DND-41 (cell line): ENCODE measurements at places on chromosomes 5 and 9.

GRCh38 chr9:134055981-134056461 is 11.8 kb downstream of the BRD3 start:
- H3K27ac ChIP-seq = no peak overlapping the region
- H3K36me3 ChIP-seq = peaks cover 36% of the 10 kb centered on the region

DNA sequence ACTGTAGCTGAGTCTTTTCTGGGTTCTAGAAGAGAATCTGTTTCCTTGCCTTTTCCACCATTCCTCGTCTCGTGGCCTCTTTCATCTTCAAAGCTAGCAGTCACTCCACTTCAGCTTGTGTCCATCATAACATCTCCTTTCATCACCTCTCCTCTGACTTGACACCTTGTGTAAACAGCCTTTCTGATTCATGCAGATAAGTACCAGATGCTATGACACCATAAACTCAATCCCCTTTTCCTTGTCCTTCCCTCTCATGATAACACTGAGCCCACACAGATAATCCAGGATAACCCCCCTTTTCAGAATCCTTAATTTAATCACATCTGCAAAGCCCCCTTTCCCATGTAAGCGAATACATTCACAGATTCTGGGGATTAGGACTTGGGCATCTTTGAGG is 95.5 kb downstream of the SNX24 start:
- H3K27ac ChIP-seq = no peak overlapping the region
- no peaks in the 10 kb centered on the region for H3K4me1 ChIP-seq
- no peak for DNase-seq
- H3K36me3 ChIP-seq = no peaks in the 10 kb centered on the region

GRCh38 chr5:14572836-14573235 is 8.8 kb upstream of the OTULINL start:
- H3K27ac ChIP-seq = no peak overlapping the region
- no peak overlapping the region for H3K4me3 ChIP-seq
- no peak for DNase-seq
- no peaks in the 10 kb centered on the region for H3K4me1 ChIP-seq
- H3K36me3 ChIP-seq = no peaks in the 10 kb centered on the region

DNA sequence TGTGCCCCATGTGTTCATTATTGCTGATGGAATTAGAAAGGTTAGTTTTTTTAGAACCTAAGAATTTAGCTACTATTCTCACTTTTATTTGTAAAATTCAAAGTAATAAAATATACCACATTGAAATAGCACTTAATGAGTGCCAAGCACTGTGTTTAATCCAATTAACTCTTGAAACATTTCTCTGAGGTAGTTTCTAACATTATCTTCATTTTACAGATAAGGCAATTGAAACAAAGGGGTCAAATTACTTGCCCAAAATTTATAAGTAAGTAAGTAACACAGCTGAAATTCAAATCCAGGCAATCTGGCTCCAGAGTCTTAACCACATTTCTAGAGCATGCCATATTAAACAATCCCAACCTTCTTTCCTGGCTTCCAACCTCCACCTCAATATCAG is 84.2 kb downstream of the MLLT3 start:
- no peaks in the 10 kb centered on the region for H3K4me1 ChIP-seq
- H3K27ac ChIP-seq = no peak overlapping the region
- no peak overlapping the region for H3K4me3 ChIP-seq
- no peaks in the 10 kb centered on the region for H3K27me3 ChIP-seq
- no peak for DNase-seq

- H3K27me3 ChIP-seq = no peaks in the 10 kb centered on the region
- DNase-seq = no peak
- H3K4me3 ChIP-seq = no peak overlapping the region
- no peaks in the 10 kb centered on the region for H3K4me1 ChIP-seq
- no peak overlapping the region for H3K27ac ChIP-seq
These were observed 98.5 kb downstream of the MTREX start for GRCh38 chr5:55406292-55406691.

DNA sequence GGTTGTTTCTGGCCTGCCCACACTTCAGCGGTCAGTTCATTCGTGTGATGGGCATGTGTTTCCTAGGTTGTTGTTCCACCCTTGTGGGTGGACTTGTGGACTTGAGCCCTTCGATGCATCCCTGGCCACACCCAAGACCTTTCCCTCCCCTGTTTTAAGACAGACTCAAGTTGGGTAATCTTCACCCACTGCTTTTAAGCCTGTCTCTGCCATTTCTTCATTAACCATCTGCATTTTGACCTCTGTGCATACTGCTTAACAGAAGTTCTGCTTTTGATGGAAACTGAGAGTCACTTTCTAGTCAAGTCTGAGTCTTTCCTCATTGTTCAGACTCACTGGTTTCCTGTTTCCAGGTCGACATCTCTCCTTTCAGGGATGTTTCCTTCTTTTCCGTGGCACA is 233.7 kb downstream of the ARHGEF28 start:
- peaks cover 7% of the 10 kb centered on the region for H3K27me3 ChIP-seq
- H3K4me1 ChIP-seq = no peaks in the 10 kb centered on the region
- H3K4me3 ChIP-seq = no peak overlapping the region
- DNase-seq = no peak

GRCh38 chr9:14209399-14210345 is 104.3 kb downstream of the NFIB start:
- no peak overlapping the region for H3K27ac ChIP-seq
- no peak overlapping the region for H3K4me3 ChIP-seq
- DNase-seq = no peak

GRCh38 chr9:107739601-107740082 is 250.1 kb upstream of the KLF4 start:
- no peak for DNase-seq
- H3K27ac ChIP-seq = no peak overlapping the region
- no peaks in the 10 kb centered on the region for H3K27me3 ChIP-seq
- no peak overlapping the region for H3K4me3 ChIP-seq

DNA sequence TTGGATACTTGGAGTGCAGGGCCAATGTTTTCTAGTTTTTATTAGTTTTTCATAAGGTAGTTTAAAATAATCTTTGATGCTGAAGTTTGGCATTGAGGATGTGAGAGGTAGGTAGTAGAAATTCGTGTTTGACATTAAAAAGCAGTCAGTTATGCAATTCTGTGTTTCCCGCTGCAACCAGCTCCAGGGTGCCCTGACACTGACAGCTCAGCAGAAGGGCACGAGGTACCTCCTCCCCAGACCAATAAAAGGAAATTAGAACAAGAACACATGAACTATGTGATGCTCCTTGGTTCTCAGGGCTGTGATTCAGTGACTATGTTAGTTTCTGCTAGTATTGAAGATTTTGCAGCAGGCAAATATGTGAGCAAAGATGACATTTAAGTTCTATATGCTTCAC is 40.2 kb downstream of the NSUN2 start:
- peaks cover 7% of the 10 kb centered on the region for H3K36me3 ChIP-seq
- no peaks in the 10 kb centered on the region for H3K4me1 ChIP-seq

- H3K36me3 ChIP-seq = no peaks in the 10 kb centered on the region
- no peaks in the 10 kb centered on the region for H3K27me3 ChIP-seq
- peaks cover 46% of the 10 kb centered on the region for H3K4me1 ChIP-seq
- peak overlapping the region; percentile 87 for H3K27ac ChIP-seq
These were observed 18.6 kb upstream of the IFNB1 start for GRCh38 chr9:21096172-21096900.

DNA sequence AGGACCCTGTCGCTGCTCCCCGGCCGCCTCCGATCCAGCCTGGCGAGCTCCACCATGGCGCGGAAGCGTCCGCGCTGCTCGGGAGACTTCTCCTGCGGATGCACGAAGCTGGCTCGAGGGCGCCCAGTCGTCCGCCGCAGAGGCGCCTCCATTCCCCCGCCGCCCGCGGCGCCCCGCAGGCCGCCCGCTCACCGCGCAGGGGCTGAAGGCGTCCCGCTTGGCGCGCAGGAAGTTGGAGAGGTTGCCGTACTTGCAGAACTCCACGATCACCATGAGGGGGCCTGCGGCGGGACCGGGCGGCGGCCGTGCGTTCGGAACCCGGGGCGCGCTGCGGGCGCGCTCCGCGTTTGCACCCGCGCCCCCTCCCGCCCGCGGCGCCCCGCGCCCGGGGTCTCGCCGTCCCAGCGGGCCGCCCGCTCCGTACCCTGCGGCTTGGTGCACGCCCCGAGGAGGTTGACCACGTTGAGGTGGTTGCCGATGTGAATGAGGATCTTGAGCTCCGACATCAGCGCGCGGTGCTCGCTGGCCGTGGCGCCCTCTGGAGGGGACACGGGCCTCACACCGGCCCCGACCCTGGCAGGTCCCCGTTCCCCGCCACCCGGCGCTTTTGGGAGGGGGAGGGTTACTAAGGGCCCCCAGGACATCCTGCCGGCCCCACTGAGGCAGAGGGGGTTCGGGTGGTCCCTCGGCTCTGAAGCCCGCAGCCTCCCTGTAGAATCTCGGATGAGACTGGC is 27.7 kb upstream of the SCGB3A1 start:
- no peaks in the 10 kb centered on the region for H3K36me3 ChIP-seq
- no peak overlapping the region for H3K27ac ChIP-seq
- no peak for DNase-seq
- H3K4me3 ChIP-seq = no peak overlapping the region

- no peak overlapping the region for H3K27ac ChIP-seq
- no peaks in the 10 kb centered on the region for H3K4me1 ChIP-seq
- H3K36me3 ChIP-seq = no peaks in the 10 kb centered on the region
- DNase-seq = no peak
- no peaks in the 10 kb centered on the region for H3K27me3 ChIP-seq
- no peak overlapping the region for H3K4me3 ChIP-seq
These were observed 439.1 kb upstream of the KIF2A start for GRCh38 chr5:61866930-61867329.

DNA sequence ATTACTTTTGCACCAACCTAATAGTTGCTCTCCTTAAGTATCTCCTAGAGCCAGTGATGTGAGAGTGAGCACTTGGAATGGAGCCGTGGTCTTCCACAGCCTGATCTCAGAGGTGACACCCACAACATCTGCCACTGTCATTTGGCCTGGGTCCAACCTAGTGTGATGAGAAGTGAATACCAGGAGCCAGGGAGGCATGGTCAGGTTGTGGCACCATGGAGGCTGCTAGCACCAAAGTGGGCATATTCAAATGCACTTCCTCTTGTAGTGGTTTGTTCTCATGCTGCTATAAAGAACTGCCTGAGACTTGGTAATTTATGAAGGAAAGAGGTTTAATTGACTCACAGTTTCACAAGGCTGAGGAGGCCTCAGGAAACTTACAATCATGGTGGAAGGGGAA is 22.6 kb upstream of the CEP72 start:
- H3K4me3 ChIP-seq = no peak overlapping the region
- no peak overlapping the region for H3K27ac ChIP-seq
- DNase-seq = no peak
- peaks cover 3% of the 10 kb centered on the region for H3K27me3 ChIP-seq

GRCh38 chr9:122606587-122606986 is 8.0 kb upstream of the OR1Q1 start:
- H3K27ac ChIP-seq = no peak overlapping the region
- H3K4me1 ChIP-seq = no peaks in the 10 kb centered on the region
- H3K4me3 ChIP-seq = no peak overlapping the region
- DNase-seq = no peak
- no peaks in the 10 kb centered on the region for H3K36me3 ChIP-seq

DNA sequence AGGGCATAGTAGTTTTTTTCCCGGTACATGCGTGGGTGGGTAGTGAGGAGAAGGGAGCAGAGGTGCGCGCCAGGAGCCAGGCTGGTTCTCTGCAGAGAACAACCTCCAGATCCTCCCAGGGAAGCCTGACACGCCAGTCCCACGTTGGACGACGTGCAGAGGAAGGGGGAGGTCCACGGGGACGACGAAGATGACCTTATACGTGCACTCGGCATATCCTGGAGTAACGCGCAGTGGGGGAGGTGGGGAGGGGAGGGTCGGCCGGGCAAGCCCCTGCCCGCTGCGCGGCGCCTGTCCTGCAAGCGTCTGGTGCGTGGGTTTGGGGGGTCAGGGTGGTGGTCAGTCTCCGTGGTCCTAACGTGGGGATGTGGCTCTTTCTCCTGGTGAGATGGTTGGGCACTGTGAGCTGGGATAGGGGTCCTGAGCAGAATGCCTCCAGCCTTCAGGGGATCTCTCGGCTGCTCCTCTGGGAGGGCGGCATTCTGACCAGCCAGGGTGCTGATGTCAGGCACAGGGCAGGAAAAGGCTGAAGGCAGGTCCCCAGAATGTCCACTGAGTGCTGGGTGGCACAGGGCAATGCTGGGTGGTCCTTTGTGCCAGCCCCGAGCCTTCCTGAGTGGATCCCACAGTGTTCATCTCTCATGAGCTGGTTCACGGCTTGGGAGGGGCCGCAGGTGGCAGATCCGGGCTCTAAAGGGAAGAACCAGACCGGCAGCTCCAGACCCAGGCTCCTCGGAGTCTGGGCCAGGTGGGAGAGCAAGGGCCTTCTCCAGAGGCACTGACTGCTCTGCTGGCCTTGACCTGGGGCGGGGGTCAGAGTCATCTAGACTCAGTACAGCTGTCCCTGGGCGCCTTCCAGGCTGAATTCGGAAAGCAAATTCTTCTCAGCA is 10.5 kb upstream of the SCGB3A1 start:
- no peak overlapping the region for H3K4me3 ChIP-seq
- H3K27me3 ChIP-seq = no peaks in the 10 kb centered on the region
- no peaks in the 10 kb centered on the region for H3K36me3 ChIP-seq
- DNase-seq = no peak
- H3K27ac ChIP-seq = no peak overlapping the region

GRCh38 chr9:75170898-75171360 is 82.6 kb downstream of the OSTF1 start:
- no peaks in the 10 kb centered on the region for H3K36me3 ChIP-seq
- no peaks in the 10 kb centered on the region for H3K27me3 ChIP-seq
- no peak overlapping the region for H3K27ac ChIP-seq
- H3K4me1 ChIP-seq = peaks cover 14% of the 10 kb centered on the region

DNA sequence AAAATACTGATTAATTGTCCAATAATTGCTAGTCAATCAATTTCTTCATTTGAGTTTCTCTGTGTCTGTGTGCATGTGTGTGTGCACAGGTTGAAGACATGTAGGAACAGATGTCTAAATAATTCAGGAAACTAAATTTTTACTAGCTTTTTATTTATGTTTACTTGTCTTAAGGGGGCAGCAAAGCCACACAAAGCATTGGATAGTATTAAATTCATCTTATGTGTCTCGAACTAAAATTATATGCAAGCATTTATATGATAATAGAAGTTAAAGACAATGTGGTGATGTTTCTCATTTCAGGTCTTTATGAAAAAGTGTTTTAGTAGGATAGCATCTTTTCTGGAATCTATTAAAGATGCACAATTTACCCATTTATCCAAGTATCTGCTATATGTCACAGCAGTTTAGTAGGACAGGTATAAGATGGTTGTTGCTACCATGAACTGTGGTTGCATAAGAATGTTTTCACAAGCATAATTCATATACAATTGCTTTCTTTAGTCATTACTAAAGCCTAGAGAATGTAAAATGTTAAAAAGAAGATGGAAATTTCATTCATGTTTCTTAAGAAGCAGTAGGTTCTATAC is 784.6 kb upstream of the NUDT12 start:
- DNase-seq = no peak
- no peak overlapping the region for H3K27ac ChIP-seq
- H3K27me3 ChIP-seq = no peaks in the 10 kb centered on the region
- H3K4me1 ChIP-seq = no peaks in the 10 kb centered on the region
- no peak overlapping the region for H3K4me3 ChIP-seq
- H3K36me3 ChIP-seq = no peaks in the 10 kb centered on the region

DNA sequence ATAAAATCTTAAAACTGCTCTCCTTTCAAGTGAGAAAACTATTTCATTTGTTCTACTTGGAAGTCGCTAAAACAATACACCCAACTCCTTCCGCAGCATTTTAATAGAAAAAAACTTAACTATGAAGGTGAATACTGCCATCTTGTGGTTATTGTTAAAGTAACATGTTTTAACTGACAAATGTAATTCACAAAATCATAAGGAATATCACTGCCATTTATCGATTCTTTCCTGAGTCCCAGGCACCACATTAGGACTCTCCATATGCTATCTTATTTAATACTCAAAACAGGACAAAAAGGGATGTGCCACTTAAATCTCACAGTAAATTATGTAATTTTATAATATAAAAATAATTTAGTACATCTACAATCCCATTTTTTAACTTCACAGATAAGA is 130.5 kb upstream of the ITGA1 start:
- H3K4me3 ChIP-seq = no peak overlapping the region
- no peak overlapping the region for H3K27ac ChIP-seq
- no peaks in the 10 kb centered on the region for H3K27me3 ChIP-seq
